ENCODE measurements at places on chromosomes 2 and 18.
A peak's percentile ranks its signal among the peaks of the same experiment; 100 is the strongest.

- DNase-seq, result no peak
These were observed 3.9 kb upstream of the MYL1 start for GRCh38 chr2:210318891-210319290.

DNA sequence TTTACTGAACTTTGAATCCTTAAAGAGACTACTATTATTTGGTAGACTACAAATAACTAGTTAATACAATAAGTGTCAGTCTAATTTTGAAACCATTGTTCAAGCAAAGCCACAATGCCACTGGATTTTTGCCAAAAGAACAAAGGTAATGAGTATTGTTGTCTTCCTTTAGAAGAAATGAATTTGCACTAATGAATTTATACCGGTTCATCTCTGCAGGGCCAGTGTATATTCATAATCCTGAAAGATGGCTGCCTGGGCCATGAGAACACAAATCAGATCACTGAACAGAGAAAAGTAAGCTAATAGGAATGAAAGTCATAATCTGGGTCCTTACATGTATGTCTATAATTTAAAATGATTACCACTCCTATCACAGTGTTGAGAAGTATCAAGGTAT lies 31.2 kb downstream of the GCFC2 start:
- DNase-seq, result no peak

GRCh38 chr2:20419752-20420151 lies 27.1 kb upstream of the RHOB start:
- peak; percentile 2 for DNase-seq

GRCh38 chr2:17302281-17302680 lies 216.0 kb downstream of the RAD51AP2 start:
- no peak for DNase-seq

DNA sequence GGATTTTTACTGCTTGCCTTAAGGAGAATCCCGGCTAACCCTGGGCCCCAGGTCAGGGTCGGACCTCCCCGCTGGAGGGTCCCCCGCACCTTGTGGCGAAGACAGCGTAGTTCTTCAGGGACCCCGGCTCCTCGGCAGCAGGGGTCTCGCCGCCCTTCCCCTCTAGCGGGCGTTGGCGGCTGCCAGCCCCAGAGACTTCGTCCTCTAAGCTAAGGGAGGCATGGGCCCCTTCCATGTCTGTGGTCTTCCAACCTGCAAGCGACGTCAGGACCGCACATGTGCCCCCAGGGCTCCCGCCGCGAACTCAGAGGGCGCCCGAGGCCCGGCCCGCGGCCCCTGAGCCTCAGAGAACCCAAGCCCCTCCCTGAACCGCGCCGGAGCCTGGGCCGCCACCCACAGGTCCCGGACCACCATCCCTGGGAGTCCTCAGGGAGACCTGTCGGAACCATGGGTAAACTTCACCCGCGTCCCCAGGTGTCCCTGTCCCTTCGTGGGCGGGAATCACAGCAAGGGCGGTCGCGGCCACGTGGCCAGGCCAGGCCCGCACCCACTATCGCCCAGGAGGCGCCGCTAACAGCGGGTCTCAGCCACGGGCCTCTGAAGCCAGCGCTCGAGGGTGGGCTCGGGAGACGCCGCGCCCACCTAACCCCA lies 562 bp downstream of the ANKMY1 start:
- no peak for DNase-seq

- DNase-seq, result no peak
These were observed 269.7 kb upstream of the APCDD1 start for GRCh38 chr18:10184776-10185175.

- DNase-seq, result no peak
These were observed 2.1 kb downstream of the PFN4 start for GRCh38 chr2:24121066-24121465.

Measured in WERI-Rb-1 (cell line).